ENCODE measurements at places on chromosomes 13 and 19.
A peak's percentile ranks its signal among the peaks of the same experiment; 100 is the strongest.

- DNase-seq, result no peak
Measured at GRCh38 chr13:110284779-110285484, 22.0 kb downstream of the COL4A1 start.

- no peak for DNase-seq
Measured at GRCh38 chr13:38361542-38362262, 12.1 kb downstream of the UFM1 start.

DNA sequence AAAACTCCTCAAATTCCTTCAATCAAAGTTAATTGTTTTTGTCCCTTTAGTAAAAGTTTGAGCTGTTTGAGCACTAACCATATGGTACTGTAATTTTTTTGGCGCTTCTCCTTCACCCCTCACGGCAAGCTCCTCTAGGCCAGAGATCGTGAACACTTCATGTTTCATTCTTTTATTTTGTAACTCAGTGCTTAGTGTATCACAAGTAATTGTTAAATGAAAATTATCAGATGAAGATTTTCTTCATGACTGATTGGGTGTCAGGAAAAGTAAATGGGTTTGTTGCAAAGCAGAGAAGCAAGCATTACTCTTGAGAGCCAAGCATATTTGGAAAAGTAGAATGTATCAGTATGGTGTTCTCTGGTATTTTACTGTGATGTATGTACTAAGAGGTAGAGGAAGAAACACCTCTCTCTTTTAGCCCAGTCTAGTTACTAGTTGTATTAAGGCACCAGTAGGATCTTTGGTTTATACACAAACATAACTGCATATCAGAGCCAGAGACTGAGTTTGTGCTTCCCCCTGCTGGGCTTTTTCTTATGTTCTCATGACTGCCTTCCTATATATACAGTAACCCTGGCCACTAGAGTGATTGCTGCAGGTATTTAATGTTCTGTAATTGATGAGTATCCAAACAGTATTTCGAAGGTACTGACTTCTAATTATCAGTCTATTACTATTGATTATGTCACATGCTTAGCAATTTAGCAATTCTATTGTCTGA is 202.3 kb upstream of the KLHL1 start:
- no peak for DNase-seq

- no peak for DNase-seq
Measured at GRCh38 chr13:22262001-22262885, 591.4 kb downstream of the FGF9 start.

- no peak for DNase-seq
Measured at GRCh38 chr13:27476943-27477703, 26.8 kb upstream of the MTIF3 start.

DNA sequence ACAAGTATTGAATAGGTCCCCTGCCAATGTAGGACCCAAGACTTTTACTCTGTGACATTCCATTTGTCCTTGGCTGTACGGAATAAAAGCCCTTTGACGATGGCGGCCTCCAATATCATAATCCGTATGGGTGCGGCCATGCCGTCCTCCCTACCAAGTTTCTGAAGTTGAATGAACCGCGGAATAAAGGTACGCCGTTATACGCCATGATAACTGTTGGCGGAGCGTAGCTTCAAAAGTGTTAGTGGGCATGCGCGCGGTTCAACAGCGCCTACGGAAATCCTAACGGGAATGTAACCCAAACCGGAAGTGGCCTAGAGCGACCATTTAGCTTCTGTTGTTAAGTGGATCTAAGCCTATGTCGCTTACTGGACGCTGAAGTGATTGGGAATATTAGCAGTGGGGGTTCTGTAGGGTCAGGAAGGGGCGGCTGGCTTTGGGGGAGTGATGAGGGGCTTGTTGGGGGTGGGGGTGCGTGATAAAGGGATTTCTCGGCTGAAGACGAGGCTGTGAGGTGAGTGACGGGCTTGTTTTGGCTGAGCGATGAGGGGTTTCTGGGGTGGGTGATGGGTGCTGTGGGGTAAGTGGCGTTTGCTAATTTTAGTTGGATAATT is at the start of gene ZNF175:
TSS of gene ZNF175 (plus strand) at position 322 of the 614 bp plus-strand sequence. CDS start 2,047 bp downstream, outside the sequence.
- peak; percentile 72 for DNase-seq

- DNase-seq, result no peak
Measured at GRCh38 chr13:75479102-75479740, 2.7 kb downstream of the TBC1D4 start.

DNA sequence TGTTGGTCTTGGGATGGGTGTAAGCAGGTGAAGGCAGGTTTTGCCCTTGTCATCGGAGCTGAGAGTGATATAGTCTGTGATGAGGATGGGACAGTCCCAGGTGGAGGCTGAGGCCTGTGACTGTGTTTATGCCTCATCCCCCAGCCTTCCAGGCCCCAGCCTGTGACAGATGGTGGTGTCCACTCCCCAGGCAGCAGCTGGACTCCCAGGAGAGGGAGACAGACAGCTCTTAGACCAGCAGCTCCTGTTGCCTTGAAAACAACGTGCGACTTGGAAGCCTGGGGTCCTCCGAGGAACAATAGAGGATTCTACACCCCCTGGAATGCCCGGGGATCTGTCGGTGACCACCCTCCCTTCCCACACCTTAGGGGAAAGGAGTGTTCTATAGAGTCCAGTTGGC is 63.8 kb downstream of the CHST8 start:
- no peak for DNase-seq

DNA sequence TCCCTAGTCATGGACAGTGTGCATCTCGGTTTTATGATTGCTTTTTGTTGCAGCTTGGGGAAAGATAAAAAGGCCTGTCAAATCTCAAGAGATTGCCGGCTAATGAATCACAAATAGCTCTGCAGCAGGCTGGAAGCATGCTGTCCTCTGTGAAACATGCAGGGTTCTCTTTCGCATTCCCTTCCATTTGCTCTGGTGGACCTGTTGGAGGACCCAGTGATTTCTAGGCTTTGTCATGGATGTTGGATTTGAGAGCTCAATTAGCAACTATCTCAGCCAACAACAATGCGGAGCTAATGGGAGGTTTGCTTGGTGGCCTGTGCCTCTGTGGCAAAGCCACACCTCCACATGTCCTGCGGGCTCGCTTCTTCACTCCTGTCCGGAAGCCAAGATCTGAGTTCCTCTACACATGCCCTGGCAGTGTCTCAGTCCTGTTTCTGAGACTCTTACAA is 418.1 kb upstream of the ARGLU1 start:
- no peak for DNase-seq

GRCh38 chr13:75258159-75258782 is 223.7 kb downstream of the TBC1D4 start:
- DNase-seq, result no peak

- DNase-seq, result no peak
Measured at GRCh38 chr19:48568345-48568886, 16.4 kb downstream of the SULT2B1 start.

- DNase-seq, result no peak
Measured at GRCh38 chr19:18408053-18408476, 10.6 kb upstream of the LRRC25 start.

DNA sequence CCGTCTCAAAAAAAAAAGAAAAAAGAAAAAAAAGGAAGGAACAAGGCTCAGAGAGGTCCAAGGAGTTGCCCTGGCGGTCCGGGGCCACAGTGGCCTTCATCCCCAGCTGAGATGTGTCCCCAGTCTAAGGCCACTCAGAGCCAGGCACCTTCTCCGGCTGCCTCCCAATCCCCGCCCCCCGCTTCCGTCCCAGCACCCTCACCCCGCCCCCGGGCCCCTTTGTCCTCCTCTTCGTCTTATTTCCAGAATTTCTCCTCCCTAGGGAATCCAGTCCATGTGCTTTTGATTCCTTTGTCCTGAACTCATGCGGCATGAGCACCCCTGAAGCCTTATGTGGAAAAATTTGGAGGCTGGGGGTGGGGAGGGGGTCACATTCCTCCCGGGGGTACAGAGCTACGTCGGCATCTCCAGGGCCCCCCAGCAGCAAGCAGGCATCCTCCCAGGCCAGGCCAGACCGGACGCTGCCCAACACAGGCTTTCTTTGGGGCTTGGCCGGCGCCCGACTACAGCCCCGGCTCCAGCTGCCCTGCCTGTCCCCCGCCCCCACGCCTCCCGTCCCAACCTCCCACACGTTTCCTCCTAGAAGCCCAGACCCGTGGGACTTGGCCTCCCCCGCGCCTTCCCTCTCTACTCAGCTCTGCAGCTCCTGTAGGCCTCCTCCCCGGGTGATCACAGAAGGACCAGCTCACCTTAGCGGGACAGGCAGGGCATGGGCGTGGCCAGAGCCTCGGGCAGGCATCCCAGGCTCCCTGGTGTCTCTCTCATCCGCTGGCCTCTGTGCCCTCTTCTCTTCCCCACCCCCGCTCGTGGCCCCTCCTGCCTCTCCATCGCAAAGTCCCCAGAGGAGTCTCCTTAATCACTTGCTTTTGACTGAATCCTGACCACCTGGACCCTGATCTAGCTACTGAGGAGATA is 17.8 kb upstream of the ADGRE5 start:
- DNase-seq, result no peak

DNA sequence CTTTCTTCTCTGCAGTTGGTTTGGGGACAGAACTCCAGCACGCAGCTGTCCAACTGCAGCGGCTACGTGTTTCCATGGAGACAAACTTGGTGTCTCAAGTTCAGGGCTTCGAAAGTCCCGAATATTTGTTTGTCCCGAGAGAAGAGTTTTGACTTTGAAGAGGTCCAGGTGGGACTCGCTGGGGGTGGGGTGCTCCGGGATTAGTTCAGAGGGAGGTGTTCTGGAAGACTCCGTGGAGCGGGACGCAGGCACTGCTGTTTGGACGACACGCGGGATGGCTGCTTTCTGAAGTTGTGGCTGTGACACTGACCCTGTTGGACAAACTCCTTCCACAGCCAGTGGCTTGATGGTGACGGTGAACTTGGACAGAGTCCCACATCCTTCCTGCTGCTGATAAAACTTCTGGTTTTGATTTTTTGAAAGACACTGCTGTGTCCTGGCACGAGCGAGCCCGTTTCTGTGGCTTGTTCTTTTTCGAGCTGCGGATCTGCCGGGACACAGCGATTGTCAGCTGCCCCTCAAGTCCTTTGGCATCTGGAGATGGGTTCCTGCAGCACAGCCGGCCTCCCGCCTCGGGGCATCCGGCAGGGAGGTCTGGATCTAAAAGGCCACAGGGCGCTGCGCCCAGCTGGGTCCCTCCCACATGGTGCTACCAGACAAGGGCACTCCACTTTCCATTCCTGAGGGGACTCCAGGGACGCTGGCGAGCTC is 15.9 kb upstream of the RANBP3 start:
- no peak for DNase-seq

- no peak for DNase-seq
Measured at GRCh38 chr13:85508683-85509329, 290.4 kb downstream of the SLITRK6 start.

- DNase-seq, result no peak
Measured at GRCh38 chr13:40438999-40439797, 227.2 kb downstream of the FOXO1 start.

- DNase-seq, result no peak
Measured at GRCh38 chr13:29319451-29319850, 276.0 kb downstream of the SLC7A1 start.

DNA sequence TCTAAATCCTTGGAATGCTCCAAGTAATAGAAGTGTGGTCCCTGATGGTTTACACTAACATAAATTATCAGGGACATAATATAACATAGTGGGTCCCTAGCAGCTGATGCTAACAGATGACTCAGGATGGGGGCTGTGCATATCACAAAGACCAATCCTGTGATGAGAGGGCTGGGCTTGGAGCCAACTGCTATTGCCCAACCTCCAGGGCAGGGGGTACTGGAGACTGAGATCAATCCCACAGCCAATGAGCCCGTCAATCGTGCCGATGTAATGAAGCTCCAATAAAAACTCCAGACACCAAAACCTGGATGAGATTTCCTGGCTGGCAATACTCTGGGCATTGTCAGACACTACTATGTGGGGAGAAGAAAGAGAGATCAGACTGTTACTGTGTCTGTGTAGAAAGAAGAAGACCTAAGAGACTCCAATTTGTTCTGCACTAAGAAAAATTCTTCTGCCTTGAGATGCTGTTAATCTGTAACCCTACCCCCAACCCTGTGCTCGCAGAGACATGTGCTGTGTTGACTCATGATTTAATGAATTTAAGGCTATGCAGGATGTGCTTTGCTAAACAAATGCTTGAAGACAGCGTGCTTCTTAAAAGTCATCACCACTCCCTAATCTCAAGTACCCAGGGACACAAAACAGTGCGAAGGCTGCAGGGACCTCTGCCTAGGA is 33.4 kb downstream of the ABCC4 start:
- no peak for DNase-seq

GRCh38 chr13:40064154-40065097 is 409.0 kb downstream of the COG6 start:
- no peak for DNase-seq

DNA sequence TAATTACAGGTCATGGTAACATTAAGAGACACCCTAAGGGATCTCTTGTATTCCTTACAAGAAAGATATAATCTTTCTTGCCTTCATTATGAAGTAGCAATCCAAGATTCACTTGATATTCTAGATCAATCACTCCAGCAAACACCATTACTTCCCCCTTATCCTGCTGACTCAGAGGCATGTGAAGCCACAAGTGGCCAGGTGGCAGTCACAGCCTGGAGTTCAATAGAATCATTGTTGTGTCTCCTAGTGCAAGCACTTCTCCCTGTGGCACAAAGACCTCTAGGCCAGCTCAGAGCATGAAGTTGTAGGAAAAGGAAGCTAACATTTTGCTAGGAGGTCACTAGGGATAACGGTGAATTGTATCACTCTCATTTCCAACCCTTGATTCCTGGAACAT is 864.3 kb upstream of the ATXN8OS start:
- DNase-seq, result no peak

DNA sequence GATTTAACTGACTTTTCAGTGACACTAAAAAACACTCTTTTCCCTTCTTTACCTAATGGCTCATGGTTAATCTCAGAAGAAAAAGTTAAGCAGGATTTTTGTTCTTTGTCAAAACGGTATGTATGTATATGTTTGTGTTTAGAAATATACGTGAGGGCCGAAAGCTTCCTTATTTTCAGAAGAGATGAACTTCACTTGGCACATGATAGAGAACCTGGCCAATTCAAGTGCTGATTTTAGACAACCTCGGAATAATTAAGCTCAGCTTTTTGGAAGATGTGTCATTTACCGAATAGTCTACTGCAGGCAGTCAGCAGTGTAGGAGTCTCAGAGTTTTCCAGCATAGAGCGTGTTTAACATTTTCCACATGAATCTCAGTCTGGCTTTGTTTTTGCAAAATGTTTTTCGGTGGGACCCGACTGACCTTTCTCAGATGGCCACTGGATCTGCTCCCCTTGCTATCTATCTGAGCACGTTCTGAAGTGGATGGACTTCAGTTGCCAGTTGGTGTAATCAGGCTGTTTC is 4.6 kb downstream of the RNASEH2B start:
- DNase-seq, result no peak

- no peak for DNase-seq
Measured at GRCh38 chr19:15282311-15282705, 50.0 kb downstream of the BRD4 start.
